Lung microvascular endothelial cell (primary cell): ENCODE measurements at places on chromosomes 3 and 15. TPM values are rescaled to one million over a fixed set of nuclear protein-coding genes. Genes with fewer than 3 reads are reported as not detected.

DNA sequence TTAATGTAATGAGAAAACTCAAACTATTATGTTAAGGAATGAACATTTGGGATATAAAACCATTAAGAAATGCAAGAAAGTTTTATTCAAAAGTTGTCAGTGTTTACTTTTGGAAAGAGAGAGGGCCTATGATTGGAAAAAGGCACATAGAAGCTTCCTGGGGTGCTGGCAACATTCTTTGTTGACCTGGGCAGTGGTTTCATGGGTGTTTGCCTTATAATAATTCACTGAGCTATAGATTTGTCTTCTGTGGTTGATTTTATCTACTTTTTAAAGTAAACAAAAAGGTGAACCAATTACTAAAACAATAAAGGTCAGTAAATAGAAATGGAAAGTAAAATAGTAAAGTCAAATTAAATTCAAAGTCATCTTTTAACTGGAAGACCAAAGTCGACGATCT is 308.8 kb downstream of the NEK10 start:
- no peak for DNase-seq

DNA sequence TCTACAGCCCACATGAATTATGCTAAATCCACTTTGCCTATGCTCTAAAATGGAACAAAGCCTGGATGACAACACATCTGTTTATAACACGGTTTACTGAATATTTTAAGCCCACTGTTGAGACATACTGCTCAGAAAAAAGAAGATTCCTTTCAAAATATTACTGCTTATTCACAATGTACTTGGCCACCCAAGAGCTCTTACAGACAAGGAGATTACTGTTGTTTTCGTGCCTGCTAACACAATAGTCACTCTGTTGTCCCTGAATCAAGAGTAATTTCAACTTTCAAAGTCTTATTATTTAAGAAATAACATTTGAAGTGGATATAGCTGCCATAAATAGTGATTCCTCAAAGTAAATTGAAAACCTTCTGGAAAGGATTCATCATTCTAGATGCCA is 70.9 kb downstream of the ANKRD28 start:
- DNase-seq: no peak

DNA sequence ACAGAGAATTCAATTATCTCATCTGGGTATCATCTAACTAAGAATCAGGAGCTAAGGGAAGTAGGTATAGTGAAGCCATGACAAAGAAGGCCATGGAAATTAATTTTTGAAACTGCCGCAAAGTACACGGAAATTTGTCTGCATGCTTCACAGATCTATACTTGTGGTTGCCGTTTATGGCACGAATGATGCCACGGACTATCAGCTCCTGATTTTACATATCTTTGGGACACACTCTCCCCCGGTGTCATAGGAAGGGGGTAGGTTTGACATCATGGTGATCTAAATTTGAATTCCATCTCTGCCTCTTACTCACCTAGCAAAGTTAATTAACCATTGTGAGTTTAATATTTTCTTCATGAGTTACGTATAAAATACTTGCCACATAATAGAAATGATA is 14.0 kb downstream of the ARPP21 start:
- no peak for DNase-seq

DNA sequence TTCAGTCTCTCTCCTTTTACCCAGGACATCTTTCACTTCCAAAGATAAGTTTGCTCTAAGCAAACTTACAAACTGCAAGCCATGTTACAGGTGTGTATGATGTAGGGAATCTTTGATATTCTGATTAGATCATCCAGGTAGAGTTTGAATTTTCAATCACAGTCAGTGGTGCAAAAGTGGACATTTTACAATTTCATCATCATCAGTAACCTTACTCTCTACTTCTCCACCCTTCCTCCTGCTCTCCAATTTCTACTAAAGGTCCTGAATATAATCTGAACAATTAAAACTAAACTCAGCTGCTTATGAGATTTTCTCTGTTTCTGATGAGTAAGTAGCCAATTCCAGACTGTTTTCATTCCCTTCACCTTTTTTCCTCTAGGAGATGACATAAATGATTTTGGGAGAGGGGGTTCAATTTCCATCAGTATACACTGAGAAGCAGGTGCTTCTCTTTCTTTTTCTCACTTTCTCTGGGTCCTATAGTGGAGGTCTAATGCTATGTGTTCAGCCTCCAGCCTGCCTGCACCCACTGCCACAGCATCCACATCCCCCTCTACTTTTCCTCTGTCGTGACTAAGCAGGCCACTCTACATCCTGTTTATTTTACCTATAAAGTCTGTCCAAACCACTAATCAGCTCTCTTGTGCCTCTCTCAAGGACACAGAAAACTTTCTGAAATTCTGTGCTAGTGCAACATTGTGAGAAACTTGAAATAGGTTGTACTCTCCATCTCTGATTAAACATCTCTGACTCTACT is 27.6 kb downstream of the SUCNR1 start:
- peak; percentile 20 for DNase-seq

DNA sequence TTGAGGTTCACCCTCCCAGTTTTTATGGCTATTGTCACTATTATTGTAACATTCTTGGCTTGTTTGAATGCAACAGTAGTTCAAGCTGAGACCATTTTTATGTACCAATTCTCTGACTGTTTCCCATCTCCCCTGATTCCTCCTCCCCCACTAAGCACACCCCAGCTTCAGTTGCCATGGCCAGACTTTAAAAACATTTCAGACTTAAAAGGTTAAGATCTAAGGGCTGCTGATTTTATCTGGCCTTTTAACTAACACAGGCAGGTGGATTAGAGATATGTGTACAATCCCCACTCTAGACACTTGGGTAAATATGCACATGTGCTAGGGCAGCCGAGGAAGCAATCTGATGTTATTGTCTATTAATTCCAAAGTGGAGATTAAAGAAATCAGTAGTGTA is 386.3 kb upstream of the NR2F2 start:
- DNase-seq: no peak

DNA sequence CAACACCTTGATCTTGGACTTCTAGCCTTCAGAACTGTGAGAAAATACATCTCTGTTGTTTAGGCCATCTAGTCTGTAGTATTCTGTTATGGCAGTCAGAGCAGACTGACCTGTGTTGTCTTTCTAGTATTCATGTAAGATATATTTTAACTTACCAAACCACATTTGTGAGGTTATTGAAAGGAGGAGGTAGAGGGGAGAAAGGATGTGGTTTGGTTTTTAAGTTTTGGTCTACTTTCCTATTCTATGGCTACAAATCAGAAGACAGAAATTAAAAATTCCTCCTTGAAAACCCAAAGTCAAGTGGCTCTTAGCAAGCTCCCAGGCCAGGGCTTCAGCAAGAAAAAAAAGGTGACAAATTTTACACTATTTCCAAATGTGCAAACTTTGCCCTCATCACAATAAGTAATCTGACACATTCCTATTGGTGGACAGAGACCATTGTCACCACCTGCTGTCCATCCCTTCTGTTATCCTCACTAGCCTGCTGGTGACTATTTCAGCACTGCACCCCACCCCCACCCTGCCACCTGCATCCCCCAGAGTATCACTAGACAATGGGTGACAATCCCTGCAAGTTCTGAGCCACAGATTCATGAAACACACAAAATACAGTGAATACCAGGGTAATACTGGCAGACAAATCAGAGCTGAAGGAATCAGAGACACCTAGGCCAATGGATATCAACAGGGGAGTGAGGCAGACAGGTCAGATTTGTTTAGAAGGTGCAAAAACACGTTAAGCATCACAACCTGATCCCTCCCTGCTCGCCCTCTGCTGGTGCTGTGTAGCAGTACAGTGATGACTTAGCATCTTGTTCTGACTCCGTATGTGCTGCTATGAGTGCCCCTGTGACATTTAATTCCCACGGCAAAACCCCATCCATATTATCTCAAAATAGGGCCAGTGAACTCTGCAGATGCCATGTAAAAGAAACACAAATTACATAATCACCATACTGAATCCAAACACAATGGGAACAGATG is 79.0 kb upstream of the DCLK3 start:
- DNase-seq: peak; percentile 52

Gene PLA1A
- total RNA-seq: 3.5 and 6.2 TPM in 2 replicates

Gene CORO2B
- total RNA-seq: 0.20 and 1.3 TPM in 2 replicates

Gene KLHL40
- total RNA-seq: not detected in 2 replicates

Gene FAM3D
- total RNA-seq: 0.20 and 0.22 TPM in 2 replicates
